ENCODE measurements at places on chromosomes 4 and X.

GRCh38 chr4:7910952-7911578 is 28.6 kb downstream of the AFAP1 start:
- DNase-seq = peak; percentile 45

GRCh38 chr4:79209822-79210635 is 115.8 kb downstream of the NAA11 start:
- DNase-seq = no peak

- DNase-seq = no peak
Observed at GRCh38 chr4:71206763-71207162, 132.1 kb upstream of the SLC4A4 start.

DNA sequence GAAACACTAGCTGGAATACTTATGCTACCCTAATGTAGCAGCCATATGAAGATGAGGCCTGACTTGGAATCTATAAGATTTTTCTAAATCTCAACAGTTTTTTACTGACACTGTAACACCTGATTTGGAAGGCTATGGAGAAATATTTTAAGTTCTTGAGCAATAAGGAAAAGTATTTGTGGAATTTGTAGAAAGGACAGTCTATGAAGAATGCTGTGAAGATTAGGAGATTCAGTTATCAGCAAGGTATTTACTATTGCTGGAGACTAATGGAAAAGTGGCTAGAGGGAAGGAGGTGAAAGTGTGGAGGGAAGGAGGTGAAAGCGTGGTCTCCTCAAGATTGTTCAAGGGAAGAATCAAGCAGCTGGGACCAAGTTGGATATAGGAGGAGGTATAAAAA is 190.0 kb upstream of the EMCN start:
- no peak for DNase-seq
